Stimulated activated CD4-positive, alpha-beta T cell treated with anti-CD3 and anti-CD28 coated beads, Interleukin-15, amount 100 ng/mL, for 1 hour (primary cell): ENCODE measurements at places on chromosomes 13 and 19.

DNA sequence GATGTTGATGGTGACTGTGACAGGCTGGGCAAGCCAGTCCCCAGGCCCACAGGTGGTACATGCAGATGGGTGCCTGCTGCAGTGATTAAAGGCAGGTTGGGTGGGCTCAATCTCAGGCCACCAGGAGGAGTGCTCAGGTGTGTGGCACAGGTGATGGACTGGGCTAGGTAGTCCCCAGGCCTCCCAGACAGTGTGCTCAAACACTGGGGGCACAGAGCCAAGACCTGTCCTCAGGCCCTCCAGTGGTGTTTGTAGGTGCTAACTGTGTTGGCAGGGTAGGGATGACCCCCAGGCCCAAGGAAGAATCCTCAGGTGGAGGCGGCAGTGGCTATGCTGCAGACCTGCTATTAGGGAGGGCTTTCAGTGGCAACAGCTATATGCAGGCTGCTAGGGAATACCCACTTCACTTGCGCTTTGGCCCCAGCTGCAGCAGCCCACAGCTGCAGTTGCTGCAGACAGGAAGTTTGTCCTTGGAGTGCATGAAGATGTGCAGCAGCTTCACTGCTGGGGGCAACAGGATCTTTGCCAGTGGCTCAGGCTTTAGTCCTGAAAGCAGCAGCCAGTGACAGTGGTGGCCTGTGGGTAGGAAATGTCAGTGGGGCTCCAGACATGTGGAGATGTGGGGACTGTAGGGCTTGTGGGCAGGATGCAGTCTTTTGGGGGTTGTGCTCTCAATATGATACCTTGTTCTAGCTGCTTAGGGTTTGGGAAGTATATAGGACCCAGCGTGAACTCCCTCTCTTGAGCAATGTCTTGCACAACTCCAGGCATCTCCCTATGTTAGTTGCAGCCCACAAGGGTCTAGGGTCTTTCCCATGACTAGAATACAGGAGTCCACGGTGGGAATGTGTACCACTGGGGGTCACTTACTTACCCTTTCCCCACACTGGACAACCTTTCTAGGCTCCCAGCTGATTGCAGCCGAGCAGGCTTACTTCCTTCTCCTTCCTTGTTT is 54.1 kb upstream of the MLNR start:
- no peak for DNase-seq

DNA sequence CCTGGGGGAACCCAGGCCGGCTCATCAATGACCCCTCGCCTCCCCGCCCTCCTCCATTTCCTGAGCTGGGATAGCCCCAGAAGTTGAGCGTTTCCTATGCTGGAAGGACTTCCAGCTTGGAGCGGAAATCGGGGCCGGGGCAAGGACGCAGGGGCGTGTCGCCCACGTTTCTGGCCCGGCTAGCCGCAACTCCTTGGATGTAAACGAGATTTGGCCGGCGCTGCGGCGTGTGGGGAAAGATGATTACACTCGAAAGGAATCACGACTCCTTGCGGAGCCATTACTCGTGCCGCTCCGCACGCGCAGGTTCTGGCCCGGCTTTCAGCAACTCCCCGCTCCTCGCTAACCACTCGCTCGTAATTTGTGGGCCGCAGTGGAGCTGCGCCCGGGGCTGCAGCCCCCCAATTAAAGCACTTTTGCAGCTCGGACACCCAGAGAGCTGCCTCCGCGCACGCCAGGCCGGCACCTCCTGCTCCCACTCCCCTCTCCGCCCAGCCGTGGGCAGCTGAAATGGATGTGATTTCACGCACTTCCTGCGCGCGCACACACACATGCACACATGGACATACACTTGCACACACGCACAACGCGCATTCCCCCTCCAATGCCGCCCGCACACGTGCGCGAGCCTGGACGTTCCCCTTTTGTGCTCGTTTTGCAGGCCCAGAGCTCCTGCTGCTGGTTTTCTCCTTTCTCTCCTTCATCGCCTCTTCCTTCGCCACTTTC is 15.7 kb downstream of the ZIC5 start:
- DNase-seq, result no peak

DNA sequence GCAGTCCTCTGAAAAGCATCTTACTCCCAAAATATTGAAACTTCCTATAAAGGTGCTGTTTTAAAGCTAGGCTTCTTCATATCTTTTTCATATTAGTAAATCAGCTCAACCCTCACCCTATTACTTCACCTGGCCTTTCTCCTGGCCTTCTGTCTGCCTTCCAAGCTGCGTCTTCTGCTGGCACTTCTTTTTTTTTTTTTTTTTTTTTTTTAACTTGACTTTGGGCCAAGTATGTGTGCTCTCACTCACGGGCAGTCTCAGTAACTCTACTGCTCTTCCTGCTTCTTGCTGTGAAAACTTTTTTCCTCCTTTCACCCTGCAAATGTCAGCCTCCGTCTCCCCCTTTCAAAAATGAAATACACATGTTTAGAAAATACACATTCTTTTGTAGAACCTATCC is 41.2 kb upstream of the KCTD4 start:
- DNase-seq, result no peak

GRCh38 chr13:47696674-47697073 is 304.4 kb downstream of the SUCLA2 start:
- DNase-seq, result no peak

- DNase-seq, result no peak
Observed at GRCh38 chr19:10550336-10550735, 6.6 kb downstream of the ATG4D start.

DNA sequence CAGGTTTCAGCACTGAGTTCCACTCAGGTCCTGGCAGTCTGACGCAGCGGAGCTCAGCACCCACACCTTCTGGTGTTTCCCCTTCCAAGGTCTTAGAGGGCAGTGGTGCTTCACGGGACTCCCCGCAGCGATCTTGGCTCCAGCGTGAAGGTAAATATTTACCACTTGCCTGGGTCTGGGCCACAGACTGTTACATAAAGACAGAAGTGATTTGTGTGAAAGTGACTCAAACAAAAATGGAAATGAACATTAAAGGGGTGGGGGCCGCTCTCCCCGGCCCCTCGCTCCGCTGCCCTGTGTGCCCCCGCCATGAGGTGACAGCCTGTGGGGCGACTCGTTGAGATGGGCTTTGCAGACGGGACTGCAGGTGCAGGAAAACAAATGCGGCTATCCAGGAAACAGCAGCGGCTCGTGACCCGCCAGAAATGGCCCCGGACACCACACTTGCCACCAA is 55.0 kb downstream of the GGACT start:
- DNase-seq, result no peak

- DNase-seq, result no peak
Observed at GRCh38 chr19:15779756-15780476, 7.5 kb upstream of the OR10H5 start.

DNA sequence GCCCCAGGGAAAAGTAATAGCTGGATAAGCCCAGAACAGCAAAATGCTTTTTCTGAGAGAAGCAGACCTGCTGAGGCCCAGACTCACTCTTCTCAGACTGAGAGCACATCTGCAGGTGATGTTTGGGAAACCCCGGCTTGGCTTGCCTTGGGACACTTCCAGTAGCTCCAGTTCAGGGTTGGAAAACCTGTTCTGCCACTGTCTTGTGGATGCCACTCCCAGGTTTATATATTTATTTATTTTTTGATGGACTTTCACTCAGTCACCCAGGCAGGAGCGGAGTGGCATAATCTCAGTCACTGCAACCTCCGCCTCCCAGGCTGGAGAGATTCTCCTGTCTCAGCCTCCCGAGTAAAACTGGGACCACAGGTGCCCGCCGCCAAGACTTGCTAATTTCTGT is 8.0 kb upstream of the SMARCA4 start:
- no peak for DNase-seq

GRCh38 chr13:26785838-26786630 is 25.4 kb upstream of the GPR12 start:
- no peak for DNase-seq

DNA sequence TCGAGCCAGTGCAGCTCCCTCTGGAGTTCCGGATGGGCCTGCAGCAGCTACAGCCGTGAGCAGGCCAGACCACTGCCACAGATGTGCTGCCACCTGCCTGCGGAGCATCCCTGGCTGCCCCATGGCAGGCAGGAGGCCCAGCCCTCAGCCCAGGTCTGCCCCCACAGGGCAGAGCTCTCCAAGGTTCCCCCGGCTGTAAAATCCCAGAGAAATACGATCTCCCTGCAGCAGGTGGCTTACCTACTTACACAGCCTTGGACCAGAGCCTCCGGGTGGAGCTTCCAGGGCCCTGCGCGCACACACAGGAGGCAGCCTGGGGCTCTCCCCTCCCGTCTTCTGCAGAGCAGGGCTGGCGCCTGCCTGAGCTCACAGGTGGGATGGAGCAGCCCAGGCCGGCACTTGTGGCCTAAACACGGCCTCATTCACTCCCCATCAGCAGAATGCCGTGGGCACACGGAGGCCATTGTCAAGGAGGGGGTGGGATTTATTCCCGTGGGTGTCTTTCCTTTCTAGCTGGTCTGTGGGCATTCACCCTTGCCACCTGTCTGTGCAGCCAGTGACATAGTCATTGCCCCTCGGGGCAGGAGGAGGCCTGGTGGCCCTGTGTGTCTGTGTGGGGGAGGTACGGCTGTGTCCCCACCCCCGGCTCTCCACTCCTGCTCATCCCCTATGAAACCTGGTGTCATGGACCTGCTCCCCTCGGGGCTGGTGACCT is 118.0 kb downstream of the KDM4B start:
- DNase-seq, result no peak

DNA sequence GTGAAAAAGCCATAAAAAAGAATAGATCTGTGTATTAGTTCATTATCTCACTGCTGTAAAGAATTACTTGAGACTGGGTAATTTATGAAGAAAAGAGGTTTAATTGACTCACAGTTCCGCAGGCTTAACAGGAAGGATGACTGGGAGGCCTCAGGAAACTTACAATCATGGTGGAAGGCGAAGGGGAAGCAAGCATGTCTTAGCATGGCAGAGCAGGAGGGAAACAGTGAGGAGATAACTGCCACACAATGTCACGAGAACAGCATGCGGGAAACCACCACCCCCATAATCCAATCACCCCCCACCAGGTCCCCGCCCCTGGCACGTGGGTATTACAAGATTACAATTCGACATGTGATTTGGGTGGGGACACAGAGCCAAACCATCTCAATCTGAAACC is 39.1 kb upstream of the EEF1AKMT1 start:
- DNase-seq, result no peak

DNA sequence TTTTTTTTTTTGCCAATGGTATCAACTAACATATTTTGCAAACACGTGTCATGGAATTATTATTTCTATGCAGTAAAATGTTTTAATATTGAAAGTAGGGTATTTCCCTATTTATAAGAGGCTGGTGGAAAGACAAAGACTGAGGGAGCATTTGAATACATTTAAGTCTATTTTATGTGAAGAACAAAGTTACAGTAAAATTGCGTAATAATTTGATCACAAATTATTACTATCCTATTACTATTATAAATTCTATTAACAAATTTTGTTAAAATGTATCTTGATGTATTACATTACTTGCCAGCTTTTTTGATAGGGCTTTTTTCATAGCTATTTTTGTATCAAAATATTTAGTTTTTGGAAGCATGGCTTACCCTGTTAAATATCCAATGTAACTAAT is 58.4 kb downstream of the GPC5 start:
- no peak for DNase-seq

- DNase-seq, result no peak
Observed at GRCh38 chr19:7908078-7908699, 4.5 kb downstream of the MAP2K7 start.

GRCh38 chr13:103200118-103200885 is 134.1 kb upstream of the SLC10A2 start:
- DNase-seq, result no peak

DNA sequence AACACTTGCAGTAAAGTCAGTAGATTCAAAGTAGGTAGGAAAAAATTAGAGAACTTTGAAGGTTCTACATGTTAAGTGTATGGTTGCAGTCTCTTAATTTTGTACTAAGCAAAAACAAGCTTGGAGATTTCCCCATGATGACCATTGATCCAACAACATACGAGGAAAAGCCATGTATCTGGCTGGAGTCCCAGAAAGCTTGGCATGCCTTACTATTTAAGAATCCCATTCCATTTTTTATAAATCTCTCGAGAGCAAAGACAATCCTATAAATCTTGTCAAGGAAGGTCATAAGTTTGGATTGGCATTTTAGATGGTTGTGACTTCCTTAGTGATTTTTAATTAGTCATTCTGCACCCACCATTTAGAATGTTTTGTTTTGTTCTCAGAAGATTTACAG is 495.9 kb downstream of the GPC5 start:
- no peak for DNase-seq

- no peak for DNase-seq
Observed at GRCh38 chr13:110580800-110581199, 19.3 kb upstream of the RAB20 start.

- no peak for DNase-seq
Observed at GRCh38 chr13:36763126-36763722, 55.8 kb upstream of the RFXAP start.

GRCh38 chr13:49113526-49114286 is 106.4 kb upstream of the MLNR start:
- DNase-seq, result no peak

DNA sequence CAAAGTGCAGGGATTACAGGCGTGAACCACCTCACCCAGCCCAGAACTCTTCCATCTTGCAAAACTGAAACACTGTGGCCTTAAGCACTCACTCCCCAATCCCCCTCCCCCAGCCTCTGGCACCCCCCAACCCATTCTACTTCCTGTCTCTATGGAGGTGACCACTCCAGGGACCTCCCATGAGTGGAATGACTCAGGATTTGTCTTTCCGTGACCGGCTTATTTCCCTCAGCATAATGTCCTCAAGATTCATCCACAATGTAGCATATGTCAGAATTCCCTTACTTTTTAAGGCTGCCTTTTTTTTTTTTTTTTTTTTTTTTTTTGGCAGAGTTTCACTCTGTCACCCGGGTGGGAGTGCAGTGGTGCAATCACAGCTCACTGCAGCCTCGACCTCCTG is 3.6 kb upstream of the F2RL3 start:
- DNase-seq, result no peak

GRCh38 chr19:10640361-10640760 is 13.8 kb upstream of the ILF3 start:
- DNase-seq, result no peak

DNA sequence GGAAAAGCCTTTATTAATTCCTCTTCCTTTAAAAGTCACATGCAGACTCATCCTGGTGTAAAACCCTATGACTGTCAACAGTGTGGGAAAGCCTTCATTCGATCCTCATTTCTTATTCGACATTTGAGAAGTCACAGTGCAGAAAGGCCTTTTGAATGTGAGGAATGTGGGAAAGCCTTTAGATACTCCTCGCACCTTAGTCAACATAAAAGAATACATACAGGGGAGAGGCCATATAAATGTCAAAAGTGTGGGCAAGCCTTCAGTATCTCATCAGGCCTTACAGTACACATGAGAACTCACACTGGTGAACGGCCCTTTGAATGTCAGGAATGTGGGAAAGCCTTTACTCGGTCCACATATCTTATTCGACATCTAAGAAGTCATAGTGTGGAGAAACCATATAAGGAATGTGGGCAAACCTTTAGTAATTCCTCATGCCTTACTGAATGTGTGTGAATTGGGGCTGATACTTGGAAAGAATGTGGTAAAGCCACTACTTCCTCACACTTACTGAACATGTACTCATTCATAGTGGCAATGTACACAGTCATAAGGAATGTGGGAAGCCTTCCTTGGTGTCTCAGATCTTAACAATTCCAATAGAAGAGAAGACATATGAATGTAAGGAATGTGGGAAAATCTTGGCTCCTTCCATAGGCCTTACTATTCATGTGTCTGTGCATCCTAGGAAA is 18.8 kb downstream of the ZNF559 start:
- no peak for DNase-seq
